Smooth muscle cell of the pulmonary artery (primary cell): ENCODE measurements at places on chromosomes 6 and 20. TPM values are rescaled to one million over a fixed set of nuclear protein-coding genes. Genes with fewer than 3 reads are reported as not detected.

The FAXC gene
- 0.26 and 0.59 TPM in 2 replicates for total RNA-seq

The C4A gene
- total RNA-seq = 9.4 and 12.3 TPM in 2 replicates

The PLA2G7 gene
- not detected in 2 replicates for total RNA-seq

The RNF217 gene
- 28.0 and 46.2 TPM in 2 replicates for total RNA-seq

The TBXT gene
- not detected in 2 replicates for total RNA-seq

The BHLHE23 gene
- total RNA-seq = not detected in 2 replicates
